ENCODE measurements at places on chromosomes 4 and X.

- no peak for DNase-seq
Observed at GRCh38 chr4:107389965-107390364, 330.1 kb downstream of the PAPSS1 start.

- no peak for DNase-seq
Observed at GRCh38 chrX:148416931-148417330, 83.5 kb upstream of the AFF2 start.

DNA sequence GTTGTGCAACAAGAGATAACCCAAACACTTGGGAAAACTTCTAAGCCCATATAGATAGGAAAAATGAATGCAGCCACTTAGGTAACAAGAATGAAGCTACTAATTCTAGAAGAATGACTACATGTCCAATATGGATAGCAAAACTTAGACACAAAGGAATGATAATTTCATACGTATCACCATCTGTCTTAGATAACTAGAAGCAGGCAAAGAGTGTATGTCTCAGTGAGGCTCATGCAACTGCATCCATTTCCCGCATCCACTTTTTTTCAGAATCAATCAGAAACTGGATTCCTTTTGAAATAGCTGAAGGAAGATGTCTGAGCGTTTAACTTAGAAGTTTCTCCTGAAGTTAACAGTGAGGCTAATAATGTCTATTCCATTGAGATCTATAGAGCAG, 408.7 kb upstream of the PITX2 start:
- no peak for DNase-seq

GRCh38 chrX:152637649-152638442, at the start of gene GABRQ:
GABRQ (plus strand) TSS chrX:152637895; CDS start chrX:152638203, 308 bp downstream.
- DNase-seq, result no peak

- DNase-seq, result no peak
Observed at GRCh38 chrX:129731228-129731627, 7.6 kb upstream of the XPNPEP2 start.

DNA sequence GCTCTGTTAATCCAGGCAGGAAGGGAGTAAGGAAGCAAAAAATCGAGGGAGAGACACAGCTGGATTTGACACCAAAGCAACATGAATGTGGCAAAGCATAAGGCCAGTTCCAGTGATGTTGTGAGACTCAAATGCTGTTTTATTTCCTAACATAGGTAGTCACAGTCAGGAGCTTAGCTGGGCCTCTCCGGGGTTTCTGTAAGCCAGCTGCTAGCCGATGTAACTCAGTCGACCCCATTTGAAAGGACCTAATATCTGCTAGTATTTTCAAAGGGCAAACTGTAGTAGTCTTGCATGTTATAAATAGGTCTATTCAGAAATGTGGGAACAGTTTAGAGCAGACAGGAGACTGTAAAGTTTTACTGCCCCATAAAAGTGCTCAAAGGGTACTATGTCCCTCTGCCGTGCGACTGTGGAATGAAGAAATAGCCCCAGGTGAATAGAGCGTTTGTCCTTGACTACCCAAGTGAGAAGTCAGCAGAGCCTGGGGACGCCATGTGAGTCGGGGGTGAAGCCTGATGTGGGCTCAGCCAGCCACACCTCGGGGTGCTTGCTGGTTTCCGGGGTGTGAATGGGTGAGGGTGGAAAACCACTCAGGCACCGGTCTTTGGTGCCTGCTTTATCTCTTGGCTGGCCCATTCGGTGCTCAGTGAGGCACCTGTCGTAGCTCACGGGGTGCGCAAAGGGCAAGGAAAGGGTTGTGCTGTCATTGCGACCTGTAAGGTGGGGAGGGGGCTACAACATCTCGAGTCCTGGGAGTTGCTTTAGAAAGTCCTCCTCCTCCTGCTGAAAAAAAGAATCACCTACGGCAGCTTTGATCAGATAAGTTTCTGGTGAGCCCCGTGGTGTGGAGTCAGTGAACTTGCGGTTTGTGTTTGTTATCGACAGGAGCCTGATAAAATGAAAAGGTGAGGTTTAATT, 745 bp downstream of the TRIM2 start:
- peak; percentile 3 for DNase-seq

DNA sequence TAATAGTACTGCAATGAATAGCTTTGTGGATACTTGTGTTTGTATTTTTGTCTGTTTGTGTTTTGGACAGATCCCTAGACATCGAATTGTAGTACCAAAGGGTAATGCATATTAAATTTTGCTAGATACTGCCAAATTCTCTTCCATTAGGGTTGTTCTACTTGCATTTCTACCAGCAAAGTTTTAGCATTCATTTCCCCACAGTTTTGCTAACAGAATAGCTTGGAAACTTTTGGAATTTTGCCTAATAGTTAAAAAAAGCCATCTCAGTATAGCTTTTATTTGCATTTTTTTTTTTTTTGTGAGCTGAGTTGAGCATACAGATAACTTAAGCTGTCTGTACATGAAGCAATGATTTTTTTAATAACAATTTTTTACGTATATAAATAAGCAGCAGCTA, 1084.9 kb downstream of the ADGRL3 start:
- no peak for DNase-seq

DNA sequence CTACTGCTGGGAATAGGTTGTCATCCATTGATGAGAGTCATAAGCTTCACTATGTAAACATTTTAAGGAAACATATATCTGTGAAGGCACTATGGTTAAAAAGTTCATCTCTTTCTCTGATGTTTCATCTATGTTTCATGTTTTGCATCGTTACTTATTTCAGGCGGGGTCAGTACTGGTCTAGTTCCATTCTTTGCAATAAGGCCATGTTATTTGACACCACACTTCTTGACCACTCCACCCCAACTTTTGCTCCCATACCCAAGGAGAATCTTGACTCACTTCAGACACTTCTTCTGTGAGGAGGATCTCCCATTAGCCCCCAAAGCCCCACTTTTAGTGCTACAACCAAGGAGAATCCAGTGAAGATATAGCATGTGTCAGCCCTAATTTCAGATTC, 119.4 kb downstream of the GRIA3 start:
- DNase-seq, result no peak

DNA sequence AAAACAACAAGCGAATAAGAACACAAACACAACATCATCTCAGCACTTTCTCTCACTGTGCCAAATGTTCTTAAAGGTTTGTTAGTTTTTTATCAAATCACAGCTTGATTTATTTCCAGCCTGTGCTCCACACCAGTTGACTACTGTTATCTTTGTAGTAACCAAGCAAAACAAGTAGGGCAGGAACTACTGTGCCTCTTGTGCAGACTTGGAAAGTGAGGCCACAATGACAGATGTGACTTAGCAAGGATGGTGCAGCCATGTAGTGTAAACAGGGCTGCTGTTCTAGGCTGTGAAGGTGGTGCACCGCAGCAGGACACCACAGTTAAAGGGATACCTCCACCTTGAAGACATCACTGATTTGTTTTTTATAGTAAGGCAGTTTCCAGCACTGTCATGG, 170.0 kb downstream of the IL1RAPL1 start:
- no peak for DNase-seq

- DNase-seq, result no peak
Observed at GRCh38 chrX:138775517-138775916, 64.0 kb upstream of the FGF13 start.

DNA sequence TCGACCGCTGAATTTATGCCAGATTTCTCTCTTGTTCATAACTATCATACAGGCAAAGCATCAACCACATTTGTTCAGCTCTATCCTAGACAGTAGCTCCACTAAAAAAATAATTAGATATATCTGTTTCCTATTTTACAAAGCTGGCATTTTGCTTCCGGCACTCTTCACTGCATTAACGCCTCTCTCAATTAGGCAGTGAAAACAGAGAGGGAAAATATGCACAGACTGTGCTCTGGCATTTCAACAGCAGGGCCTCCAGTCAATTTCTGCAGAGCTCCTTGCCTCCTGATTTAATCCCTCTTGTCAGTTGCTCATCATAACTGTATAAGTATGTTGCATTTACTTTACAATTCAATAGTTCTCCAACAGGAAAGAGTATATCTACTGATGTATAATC, 666.9 kb upstream of the INTU start:
- DNase-seq, result no peak

DNA sequence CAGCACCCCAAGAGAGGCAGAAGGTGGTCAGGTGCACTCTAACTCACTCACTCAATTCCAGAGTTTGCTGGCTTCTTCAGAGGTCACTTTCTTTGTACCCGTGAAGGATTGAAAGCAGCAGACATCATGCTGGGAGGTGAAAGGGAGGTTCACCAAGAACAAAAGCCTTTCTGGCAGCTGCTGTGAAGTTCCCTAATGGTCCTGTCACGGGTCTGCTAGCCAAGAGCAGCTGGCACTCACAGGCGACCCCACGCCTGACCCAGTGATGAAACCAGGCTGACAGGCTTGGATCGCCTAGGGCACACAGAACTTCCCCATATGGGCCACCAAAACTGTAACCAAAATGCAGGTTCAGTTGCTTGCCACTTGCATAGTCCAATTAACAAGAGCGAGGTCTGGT, 11.8 kb downstream of the NUDT11 start:
- DNase-seq, result no peak

- no peak for DNase-seq
Observed at GRCh38 chrX:20989361-20989760, 384.9 kb upstream of the CNKSR2 start.

DNA sequence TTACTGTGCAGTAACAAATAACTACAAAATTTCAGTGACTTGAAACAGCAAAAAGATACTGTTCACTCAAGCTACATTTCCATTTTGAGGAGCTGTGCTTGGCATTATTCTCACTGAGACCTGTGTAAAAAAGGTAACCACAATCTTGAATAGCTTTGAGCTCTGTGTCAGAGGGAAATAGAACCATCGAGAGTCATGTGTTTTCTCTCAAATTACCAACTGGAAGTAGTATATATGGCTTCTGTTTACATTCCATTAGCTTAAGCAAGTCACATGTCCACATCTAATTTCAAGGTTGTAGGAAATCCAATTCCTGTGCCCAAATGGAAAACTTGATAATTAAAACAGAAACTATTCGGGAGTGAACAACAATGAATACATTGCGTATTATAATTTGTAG, 82.9 kb upstream of the BANK1 start:
- no peak for DNase-seq

GRCh38 chr4:24991015-24991414, 39.7 kb downstream of the LGI2 start:
- no peak for DNase-seq

DNA sequence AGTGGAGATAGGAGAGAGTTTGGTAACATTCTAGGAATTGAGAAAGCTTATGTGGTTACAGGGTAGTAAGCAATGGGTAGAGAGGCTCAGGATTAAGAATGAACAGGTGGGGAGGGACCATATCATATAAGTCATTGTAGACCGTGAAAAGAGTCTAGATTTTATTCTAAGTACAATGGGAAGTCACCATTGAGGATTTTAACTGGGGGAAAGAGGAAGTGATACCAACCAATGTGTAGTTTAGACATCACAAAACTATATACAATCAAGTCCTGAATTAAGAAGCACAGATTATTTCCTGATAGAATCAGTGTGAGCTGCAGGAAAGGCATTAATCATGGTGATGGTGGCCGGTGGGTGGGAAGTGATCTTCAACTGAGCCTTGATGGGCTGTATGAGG, 178.3 kb upstream of the ZIC3 start:
- no peak for DNase-seq

GRCh38 chr4:6941796-6942195, 32.2 kb downstream of the TBC1D14 start:
- DNase-seq, result no peak

- DNase-seq, result no peak
Observed at GRCh38 chrX:154661899-154662298, 8.5 kb upstream of the CTAG2 start.

- no peak for DNase-seq
Observed at GRCh38 chrX:68822641-68823410, 6.0 kb upstream of the EFNB1 start.

- DNase-seq, result no peak
Observed at GRCh38 chr4:26001816-26002215, 87.8 kb downstream of the SMIM20 start.

DNA sequence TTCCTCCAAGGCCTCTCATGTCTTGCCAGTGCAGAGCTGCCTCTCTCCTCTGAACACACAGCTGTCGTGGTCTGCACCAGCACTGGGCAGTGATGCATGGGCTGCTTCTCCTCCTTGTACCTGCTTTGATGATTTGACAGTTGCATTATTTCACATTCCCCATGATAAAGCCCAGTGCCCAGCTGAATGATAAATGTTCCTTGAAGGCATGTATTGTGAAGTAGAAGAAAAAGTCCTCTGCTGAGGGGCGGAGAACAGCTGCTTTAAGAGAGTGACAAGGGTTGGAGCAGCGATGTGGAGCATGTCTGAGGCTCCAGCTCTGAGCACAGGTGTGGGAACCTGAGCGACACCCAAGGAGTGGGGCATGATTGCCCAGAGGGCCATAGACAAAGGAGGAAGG, 21.1 kb upstream of the TRIM2 start:
- no peak for DNase-seq

DNA sequence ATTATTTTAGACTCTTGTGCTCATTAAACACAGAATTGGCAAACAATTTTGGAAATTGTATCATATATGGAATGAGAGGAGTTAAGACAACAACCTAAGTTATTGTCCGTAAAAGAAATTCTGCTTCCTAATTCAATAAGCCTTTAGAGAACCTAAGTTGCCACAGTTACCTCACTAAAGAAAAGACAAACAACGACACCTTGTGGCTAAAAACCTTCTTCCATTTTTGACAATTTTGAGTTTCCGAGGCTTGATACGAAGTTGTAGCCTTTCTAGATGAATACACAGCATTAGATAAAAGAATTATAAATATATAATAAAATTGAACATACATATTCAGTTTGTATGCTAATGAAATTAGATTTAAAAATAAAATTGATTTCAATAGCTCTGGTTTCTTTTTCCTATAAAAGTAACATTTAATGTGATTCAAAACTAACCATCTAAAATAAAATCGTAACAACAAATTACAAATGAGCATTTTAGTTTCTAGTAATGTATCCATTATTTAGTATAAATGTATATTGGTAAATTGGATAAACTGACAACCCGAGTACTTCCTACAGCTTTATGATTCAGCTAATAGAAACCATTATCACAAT, 275.1 kb downstream of the GPM6A start:
- no peak for DNase-seq

DNA sequence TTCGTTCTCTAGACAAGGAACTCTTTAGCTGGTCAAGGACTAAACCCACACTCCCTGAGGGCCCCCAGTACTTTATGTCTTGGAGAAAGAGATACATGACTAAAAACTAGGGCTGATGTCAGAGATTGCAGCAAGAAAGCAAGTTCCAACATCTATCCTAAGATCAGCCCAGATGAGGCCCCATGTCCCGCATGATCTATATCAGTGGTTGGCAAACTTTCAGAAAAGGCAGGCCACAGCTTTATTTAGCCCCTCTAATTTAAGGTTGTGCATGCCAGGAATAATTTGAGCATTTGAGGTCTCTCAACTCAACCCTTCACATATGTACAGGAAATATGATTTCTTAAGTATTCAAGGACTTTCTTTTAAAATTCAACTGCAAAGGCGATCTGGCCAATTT, 44.1 kb upstream of the FRMD7 start:
- DNase-seq, result no peak

GRCh38 chr4:4693258-4693657, 151.4 kb upstream of the STX18 start:
- no peak for DNase-seq

Data from activated gamma-delta T cell treated with anti-CD3 and anti-CD28 coated beads, Interleukin-2, amount 50 U/mL, for 16 hours (primary cell).